ENCODE measurements at places on chromosomes 1 and 21.

DNA sequence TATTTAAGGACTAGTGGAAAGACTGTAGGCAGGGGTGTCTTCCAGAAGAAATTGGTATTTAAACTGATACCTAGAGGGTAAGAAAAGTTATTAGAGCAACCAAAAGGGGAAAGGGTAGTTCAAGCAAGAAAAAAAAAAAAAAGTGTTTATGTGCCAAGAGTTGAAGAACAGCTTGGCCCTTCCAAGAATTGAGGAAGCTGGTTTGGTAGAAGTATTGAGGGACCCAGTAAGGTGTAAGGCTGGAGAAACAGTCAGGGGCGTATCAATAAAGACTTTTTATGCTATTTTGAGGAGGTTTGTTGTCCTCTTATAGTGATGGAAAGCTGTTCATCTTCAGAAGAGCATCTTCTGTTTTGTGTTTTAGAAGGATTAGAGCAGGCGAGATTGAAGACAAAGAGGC lies 108.3 kb downstream of the PTPRC start:
- ATAC-seq = no peak

GRCh38 chr1:36664571-36665287 lies 182.0 kb upstream of the CSF3R start:
- ATAC-seq = no peak

DNA sequence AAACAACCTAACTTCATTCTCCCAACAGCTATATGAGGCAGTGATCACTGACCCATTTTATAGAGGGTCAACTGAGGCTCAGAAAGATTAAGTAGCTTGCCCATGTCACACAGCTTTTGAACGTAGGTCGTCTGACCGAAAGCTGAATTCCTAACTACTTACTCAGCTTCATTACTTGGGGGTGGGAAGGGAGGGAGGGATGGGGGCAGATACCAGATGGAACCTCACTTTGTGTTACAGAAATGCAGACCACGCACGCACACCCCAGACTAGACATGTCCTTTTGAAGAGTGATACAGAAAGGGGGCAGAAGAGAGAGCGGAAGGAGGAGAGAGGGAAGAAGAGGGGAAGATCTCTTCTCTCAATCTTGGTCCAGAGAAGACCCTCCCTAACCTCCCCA lies 2.3 kb downstream of the ADGRB2 start:
- no peak for ATAC-seq

DNA sequence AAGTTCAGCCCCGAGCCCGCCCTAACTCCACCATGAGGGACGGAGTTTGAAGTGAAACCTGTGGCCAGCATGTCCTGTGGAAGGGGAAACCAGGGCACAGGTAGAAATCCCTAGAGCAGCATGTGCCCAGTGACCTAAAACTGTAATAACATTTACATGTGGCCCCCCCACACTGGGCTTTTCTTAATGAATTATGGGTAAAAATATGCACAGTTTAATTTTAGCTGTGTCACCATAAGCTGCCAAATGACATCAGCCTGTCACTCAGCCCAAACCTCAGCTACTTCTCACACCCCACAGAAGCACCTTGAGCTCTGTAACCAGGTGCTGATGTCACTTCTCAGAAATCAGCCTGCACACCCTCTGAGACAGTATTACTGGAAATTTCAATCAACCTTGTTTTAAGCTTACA lies 50.0 kb upstream of the SLC19A1 start:
- ATAC-seq = peak; percentile 84

DNA sequence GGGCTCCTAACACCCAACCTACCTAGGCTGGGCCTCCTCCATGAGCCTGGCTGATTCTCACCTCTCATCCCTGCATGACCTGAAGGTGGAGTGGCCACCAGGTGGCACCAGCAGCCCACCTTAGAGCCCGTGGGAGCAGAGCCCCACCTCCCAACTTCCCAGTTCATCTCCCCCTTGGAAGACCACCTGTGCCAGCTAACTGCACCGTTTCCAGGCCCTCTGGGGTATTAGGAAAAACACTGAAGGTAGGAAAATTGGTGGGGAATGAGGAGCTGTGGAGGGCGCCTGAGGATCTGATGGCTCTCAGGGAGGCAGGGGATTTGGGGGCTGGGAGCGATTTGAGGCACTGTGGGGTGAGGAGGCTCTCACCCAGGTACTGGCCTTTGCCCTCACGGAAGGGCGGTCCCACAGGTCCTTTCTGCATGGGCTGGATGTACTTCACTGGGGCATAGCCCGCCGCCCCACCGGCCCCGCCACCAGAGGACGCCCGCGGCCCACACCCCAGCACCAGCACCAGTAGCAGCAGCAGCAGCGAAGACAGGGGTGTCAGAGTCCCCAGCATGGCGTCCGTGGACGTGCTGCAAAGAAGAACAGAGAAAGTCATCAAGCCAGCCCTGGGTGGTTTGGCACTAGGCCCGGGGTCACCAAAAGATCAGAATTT lies 11.1 kb downstream of the ADPRS start:
- peak; percentile 95 for ATAC-seq

- ATAC-seq = no peak
These were observed 42.3 kb downstream of the DUSP10 start for GRCh38 chr1:221699577-221699976.

GRCh38 chr1:153431427-153431826 lies 15.1 kb downstream of the S100A7A start:
- ATAC-seq = no peak

DNA sequence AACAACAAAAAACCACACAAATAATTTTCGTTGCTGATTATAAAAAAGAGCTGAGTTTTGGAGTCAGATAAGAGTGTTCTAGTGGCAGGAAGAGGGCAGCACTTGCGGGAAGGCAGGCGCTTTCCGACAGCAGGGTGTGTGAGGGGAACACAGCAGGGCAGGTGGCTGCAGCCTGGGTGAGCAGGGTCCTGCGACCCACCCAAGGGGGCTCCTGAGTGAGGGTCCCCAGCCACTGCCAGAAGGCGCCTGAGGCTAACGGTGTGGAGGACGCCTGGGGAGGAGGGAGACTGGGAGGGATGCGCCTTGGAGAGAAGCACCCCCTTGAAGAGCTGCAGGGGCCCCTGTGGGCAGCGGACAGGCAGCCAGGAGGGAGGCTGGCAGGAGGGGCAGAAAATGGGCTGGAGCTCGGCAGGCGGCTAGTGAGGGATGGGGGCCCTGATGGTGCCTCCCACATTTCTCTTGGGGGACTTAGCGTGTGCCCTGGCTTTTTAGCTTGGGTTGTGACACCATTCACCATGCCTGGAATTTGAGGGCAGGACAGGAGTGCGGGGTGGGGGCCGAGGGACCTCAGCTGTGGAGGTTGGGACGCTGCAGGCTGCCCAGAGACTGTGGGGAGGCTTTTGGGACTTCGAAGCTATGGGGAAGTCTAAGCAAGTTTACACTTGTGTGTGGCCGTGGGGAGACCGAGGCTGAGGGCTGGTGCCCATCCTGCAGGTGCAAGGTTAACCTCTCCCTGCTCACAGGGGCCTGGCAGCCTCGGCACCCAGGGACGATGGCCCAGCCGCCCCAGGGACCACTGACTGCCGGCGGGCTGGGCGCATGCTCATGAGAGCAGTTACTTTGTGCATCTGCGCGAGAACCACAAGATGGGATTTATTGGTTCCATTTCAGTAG lies 111.4 kb downstream of the SIK1 start:
- ATAC-seq = no peak

DNA sequence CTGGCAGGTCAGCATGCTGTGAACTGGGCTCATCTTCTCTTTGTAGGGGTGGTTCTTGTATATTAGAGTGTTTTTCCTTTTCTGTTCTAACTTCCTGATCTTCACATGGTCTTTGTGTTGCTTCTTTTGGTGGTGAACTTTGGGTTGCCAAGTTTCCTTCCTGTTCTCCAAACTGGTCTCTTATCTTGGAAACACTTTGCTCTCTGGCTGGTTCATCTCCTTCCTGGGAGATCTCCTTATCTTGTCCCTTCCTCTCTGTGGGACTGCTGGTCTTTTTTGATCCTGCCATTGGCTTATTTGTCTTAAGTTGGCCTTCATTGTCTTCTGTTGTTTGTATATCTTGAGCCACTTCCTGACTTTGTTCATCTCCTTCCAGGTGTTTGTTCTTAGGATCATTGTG lies 2.1 kb downstream of the TCHHL1 start:
- ATAC-seq = no peak

- no peak for ATAC-seq
These were observed 9.2 kb downstream of the PTBP2 start for GRCh38 chr1:96730574-96731298.

- no peak for ATAC-seq
These were observed 5.8 kb downstream of the PTGER3 start for GRCh38 chr1:71041806-71042205.

DNA sequence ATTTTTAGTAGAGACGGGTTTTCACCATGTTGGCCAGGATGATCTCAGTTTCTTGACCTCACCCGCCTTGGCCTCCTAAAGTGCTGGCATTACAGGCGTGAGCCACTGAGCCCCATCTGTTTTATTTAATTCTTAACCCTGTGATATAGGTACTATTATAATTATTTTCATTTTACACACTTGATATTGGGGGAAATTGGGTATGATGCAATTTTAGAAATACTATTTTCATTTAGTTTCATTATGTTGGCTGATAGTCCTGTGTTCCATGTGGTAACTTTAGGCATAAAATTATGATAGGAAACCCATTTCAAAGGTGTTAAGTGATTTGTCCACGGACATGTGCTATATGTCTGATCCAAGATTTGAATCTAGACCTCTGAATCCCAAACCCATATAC lies 61.1 kb downstream of the SPEN start:
- ATAC-seq = no peak

DNA sequence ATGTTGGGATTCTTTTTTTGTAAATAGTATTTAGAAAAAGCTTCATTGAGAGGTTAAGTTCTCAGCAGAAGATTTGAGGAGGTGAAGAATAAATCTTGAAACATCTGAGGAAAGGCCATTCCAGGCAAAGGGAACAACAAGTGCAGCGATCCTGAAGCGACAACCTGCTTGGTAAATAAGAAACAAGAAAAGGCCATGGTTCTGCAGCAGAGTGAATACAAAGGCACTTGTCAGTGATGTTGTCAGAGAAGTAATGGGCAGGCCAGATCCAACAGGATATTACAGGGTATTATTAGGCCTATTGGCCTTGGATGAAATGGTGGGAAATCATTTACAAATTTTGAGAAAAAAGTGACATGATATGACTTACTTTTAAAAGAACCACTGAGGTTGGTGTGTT lies 960.0 kb downstream of the PLA2G4A start:
- no peak for ATAC-seq

- no peak for ATAC-seq
These were observed 239.6 kb upstream of the BEND5 start for GRCh38 chr1:49016030-49016977.

DNA sequence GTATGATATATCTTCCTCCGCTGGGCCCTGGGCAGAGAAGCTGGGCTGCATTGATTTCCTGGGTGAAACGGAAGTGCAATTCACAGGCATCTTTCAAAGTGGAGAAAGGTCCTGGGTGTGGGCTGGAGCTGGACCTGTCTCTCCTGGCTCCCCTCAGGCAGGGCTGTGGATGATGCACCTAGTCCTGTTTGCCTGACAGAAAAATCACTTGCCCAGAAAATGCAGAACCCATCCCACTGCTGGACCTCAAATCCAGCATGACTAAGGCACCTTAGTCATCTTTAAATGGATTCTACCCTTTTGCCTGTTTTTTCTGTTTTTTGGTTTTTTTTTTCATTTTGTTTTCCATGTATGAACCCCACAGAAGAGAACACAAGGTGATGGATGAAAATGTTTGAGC lies 49.7 kb downstream of the MYSM1 start:
- ATAC-seq = no peak

DNA sequence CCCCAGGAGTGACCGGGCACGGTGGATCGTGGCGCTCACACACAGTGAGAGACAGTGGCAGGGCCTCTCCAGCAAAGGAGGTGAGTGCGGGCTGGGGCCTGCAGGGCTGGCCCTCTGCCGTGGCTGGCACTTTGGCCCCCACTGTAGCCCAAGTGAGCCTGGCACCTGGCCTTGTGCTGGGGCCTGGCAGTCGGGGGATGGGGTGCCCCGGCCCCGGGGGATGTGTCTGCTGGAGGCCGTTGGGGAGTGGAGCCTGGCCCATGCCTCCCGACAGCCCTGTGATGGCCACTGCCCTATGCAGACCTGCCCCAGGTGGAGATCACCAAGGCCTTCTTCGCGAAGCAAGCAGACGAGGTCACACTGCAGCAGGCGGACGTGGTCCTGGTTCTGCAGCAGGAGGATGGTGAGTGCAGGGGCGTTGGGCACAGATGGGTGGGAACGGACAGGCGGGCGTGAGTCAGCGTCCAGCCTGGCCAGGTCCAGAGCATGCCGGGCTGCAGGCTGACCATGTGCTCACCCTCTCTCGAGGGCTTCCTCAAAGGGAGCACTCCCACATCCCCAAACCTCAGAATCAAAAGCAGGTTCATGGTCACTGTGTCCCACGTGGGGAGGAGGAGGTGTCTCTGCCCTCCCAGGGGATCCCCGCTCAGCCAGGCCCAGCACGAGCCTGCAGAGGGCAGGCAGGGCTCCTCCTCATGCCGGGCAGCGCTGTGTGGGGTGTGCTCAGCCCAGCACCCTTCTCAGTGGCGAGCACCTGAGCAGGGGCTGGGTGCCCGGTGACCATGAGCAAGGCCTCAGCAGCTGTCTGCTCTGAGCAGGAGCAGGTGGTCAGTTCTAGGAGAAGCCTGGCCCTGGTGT lies 25.3 kb downstream of the ARHGEF16 start:
- no peak for ATAC-seq
